ENCODE measurements at places on chromosomes 3 and 15. TPM values are rescaled to one million over a fixed set of nuclear protein-coding genes. Genes with fewer than 3 reads are reported as not detected.

GRCh38 chr3:20319551-20319950 lies 133.5 kb upstream of the SGO1 start:
- DNase-seq = no peak

GRCh38 chr3:14235912-14236295 lies 57.3 kb downstream of the LSM3 start:
- DNase-seq = no peak

- no peak for DNase-seq
Observed at GRCh38 chr3:138898301-138898700, 48.6 kb downstream of the FOXL2 start.

SPATA12 gene
- not detected for total RNA-seq

DNA sequence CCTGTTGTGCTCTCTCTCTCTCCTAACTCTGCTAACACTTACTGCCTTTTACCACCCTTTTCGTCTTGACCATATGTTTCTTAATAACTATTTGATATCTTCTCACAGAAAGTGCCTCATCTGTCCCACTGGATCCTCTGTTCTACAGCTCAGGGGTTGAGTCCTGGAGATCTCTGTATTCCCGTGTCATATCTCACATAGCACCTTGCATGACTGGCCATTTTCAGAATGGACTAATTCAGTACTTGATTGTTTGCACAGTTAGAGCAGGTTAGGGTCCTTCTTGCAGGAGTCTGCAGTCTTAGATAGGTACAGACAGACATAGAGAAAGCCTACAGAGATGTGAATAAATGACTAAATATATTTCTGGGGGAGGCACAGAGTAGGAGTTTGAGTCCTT lies 20.9 kb downstream of the HACD3 start:
- DNase-seq = no peak

- no peak for DNase-seq
Observed at GRCh38 chr3:186217820-186218164, 108.9 kb upstream of the ETV5 start.

GRCh38 chr3:190456770-190457169 lies 7.1 kb upstream of the TMEM207 start:
- DNase-seq = no peak

ADGRG7 gene
- total RNA-seq = not detected

HES1 gene
- not detected for total RNA-seq

CASR gene
- total RNA-seq = not detected

GRCh38 chr15:69064649-69065048 lies 50.2 kb downstream of the NOX5 start:
- DNase-seq = no peak

CFAP100 gene
- not detected for total RNA-seq

C3orf70 gene
- not detected for total RNA-seq

DNA sequence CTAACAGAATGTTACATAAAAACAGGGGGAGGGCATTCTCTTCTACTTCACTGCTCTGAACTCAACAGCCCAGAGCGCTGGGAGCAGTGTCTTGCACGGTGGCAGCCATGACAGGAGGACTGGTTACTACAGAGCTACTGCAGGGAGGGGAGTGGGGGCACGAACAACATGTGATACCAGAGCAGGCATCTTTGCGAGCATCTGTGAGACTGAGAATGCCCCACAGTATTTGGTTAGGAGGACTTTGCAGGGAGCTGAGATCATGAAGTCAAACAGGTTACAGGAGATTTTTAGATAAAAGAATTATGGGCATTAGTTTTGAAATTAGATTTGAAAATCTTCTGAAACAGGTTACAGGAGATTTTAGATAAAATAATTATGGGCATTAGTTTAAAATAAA lies 58.8 kb upstream of the GOLGA8B start:
- no peak for DNase-seq

- no peak for DNase-seq
Observed at GRCh38 chr3:42764561-42765295, 8.3 kb downstream of the CCDC13 start.

GRCh38 chr15:68315495-68316031 lies 38.0 kb downstream of the FEM1B start:
- DNase-seq = peak; percentile 17

DNA sequence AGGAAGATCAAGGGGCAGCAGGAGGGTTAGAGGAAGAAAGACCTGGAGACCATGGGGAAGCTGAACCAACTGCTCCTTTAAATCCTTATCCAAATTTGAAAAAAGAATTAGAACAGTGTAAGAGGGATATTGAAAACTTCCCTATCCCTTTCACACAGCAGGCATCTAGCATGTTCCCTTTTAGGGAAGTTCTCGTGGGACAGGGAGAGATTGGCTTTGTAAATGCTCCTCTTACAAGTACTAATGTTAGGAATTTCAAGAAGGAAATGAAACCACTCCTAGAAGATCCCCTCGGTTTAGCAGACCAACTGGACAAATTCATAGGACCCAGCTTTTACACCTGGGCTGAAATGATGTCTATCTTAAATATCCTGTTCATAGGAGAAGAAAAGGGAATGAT lies 41.5 kb downstream of the PPCDC start:
- DNase-seq = no peak

NKIRAS1 gene
- total RNA-seq = 3.8 TPM

ZNF717 gene
- 15.3 TPM for total RNA-seq

GOLGA8Q gene
- 16.0 TPM for total RNA-seq

DNA sequence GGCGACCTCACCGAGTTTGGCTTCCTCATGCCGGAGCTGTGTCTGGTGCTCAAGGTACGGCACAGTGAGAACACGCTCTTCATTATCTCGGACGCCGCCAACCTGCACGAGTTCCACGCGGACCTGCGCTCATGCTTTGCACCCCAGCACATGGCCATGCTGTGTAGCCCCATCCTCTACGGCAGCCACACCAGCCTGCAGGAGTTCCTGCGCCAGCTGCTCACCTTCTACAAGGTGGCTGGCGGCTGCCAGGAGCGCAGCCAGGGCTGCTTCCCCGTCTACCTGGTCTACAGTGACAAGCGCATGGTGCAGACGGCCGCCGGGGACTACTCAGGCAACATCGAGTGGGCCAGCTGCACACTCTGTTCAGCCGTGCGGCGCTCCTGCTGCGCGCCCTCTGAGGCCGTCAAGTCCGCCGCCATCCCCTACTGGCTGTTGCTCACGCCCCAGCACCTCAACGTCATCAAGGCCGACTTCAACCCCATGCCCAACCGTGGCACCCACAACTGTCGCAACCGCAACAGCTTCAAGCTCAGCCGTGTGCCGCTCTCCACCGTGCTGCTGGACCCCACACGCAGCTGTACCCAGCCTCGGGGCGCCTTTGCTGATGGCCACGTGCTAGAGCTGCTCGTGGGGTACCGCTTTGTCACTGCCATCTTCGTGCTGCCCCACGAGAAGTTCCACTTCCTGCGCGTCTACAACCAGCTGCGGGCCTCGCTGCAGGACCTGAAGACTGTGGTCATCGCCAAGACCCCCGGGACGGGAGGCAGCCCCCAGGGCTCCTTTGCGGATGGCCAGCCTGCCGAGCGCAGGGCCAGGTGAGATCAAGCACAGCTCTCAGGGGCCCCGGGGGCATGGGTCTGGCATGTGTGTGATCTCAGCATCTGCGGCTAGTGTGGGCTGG lies 7.1 kb upstream of the STAB1 start:
- DNase-seq = no peak

- DNase-seq = no peak
Observed at GRCh38 chr3:59069838-59070237, 20.0 kb upstream of the CFAP20DC start.

GRCh38 chr3:160992712-160993111 lies 112.4 kb downstream of the B3GALNT1 start:
- no peak for DNase-seq

DNA sequence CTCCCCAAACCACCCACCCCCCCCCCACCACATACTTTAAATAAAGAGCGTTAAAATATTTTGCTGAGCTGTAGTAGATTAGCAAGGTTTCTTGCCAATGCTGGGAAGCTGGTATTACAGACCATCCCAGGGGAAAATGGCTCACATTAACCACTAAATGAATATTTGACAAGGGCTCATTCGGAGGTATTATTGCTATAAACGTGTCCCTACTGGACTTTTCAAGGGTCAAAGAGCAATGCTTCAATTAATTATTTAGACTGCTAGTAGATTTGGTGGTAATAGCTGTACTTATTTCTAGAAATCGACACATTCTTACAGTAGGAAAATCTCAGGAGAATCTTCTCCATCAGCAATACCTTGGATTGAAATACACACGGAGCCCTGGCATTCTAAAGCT lies 5.2 kb downstream of the SOX2 start:
- DNase-seq = no peak

DNA sequence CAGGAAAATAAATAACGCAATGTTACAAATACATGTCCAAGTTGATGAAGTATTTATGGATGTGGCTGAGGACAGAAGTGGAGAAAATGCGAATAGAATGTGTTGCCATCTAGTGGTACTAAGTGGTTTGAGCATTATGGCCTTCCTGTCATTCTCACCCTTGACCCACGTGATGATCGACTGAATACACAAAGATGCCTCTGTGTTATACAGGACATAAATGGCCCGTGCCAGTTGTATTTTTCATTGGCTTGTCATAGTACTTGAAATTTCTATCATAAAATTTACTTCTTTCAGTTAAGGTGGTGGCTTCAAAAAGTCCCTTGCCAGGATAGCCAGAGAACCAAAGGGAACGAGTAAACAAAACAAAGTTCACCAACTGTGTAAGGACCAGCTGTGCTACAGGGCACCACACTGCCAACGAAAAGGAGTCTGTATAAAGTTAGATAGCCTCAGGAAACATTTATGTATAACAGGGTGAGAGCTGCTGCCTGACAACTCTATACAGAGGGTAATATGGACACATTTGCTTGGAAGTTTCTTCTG lies 103.7 kb downstream of the MYH15 start:
- no peak for DNase-seq

FBXW12 gene
- not detected for total RNA-seq

GRCh38 chr15:80742081-80742480 lies 37.1 kb upstream of the CEMIP start:
- no peak for DNase-seq

- DNase-seq = no peak
Observed at GRCh38 chr3:186361246-186361761, 730 bp downstream of the DGKG start.

NCBP2 gene
- 53.0 TPM for total RNA-seq

SEMA7A gene
- 15.2 TPM for total RNA-seq

- no peak for DNase-seq
Observed at GRCh38 chr3:56790016-56790821, 11.5 kb downstream of the ARHGEF3 start.

- DNase-seq = no peak
Observed at GRCh38 chr15:67042551-67043142, 22.8 kb upstream of the SMAD3 start.

GRCh38 chr3:43960448-43960840 lies 269.7 kb downstream of the ABHD5 start:
- no peak for DNase-seq

DNA sequence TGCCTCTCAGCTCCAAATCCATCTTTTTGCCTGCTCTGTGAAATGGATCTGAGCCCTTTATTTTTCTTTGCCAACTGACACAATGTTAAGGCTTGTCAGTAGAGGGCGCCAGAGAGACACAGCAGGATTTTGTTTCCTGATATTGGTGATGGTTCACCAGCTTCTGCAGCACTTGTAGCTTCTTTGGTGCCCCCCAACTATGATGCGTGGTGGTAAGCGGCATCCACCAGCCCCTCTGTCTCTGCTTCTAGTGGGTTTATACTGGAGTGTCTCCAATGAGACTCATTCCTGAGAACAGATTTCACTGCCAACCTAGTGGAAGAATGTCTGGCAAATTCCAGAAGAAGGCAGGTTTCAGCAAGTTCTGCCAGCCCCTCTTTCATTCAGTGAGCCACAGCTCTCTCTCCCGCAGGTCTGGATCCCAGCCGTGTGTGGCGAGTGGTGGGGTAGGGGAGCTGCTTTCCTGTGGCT lies 471.9 kb upstream of the FRG2C start:
- peak; percentile 29 for DNase-seq

- DNase-seq = no peak
Observed at GRCh38 chr3:193714523-193715137, 121.6 kb downstream of the OPA1 start.

GRCh38 chr3:74091204-74091603 lies 466.5 kb upstream of the PDZRN3 start:
- DNase-seq = no peak

DNA sequence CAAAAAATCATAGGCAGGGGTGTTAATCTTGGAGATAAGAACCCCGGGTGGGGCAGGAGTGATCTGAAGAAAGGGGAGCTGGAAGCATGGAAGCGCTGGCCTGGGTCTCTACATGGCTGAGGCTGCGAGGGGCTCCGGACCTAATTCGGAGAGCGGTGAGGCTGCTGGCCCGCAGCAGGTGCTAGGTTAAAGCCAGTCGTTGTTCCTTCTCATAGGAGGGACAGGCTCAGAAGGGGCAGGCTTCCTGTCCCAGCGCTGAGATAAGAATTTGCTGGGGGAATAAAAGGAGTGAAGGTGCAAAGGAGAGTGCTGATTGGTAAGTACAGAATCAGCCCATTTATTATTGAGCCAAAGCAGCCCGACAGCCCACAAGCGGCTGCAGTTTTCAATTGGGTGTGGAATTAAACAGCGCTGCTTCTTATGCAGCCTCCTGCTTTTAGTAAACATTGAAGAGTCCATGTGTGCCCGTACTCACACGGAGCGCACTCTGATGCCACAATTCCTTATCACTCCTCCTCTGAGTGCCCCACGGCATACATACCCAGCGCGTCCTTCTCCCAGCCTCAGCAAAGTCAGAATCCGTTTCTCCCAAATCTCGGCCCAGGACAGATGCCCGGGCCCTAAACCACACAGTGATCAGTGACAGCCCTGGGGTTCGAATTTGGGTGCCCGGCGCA lies 17.1 kb downstream of the CHST13 start:
- peak; percentile 2 for DNase-seq

TAGLN3 gene
- total RNA-seq = not detected

EEF1AKMT4 gene
- total RNA-seq = 2.5 TPM

DNA sequence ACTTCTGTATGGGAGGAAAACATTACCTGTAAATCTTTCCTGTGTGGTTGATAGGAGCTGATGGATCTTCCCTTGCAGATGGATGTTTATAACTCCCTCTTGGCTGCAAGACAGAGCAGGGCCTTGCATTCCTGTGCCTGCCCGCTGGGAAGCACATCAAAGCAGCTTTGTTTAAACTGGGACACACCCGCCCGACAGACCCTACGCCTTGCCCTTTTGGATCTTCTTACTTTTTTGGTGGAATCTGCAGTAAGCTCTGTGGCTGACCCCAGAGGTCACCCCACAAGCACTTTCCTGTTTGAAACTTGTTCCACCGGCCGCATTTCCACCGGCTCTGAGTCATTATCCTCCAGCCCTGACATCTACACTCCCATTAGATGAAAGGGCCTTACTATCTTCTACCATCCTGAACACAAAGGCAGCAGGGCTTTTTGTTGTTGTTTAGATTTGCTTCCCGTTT lies 244.1 kb upstream of the STT3B start:
- peak; percentile 34 for DNase-seq
